ENCODE measurements at places on chromosomes 12 and 14.

DNA sequence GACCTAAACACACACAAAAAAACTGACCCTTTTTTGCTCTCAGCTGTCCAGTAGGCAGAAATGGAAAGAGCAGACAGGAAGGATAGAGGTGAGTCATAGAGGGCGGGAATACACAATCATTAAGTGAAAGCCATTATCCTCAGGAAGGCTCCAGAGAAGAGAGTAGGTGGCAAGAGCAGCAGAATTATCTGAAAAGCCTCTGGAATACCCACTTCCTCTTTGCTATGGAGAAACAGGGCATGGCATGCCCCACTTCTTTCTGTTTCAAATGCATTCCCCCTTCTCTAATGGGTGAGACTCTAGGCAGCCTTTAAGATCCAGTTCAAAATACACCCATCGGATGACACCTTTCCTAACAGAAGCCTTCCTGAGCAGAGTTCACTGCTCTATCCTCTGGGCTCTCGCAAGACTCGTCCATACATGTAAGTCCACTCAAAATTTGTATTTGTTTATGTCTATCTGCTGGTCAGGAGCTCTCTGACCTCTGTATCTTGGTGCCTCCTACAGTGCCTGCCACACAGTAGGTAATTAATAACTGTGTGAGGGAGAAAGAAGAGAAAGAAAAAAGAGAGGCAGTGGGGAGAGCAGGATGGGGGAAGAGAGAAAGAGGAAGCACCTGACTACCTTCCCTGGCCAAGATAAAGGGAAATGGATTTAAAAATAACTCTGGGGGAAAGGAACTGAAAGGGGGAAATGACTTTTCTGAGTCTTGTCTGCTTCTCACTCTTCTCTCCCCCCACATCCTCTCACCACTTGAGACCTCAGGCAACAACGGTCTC, 8.5 kb downstream of the KLHL33 start:
- no peak for DNase-seq

- no peak for DNase-seq
Measured at GRCh38 chr14:32913725-32914124, 25.0 kb upstream of the NPAS3 start.

DNA sequence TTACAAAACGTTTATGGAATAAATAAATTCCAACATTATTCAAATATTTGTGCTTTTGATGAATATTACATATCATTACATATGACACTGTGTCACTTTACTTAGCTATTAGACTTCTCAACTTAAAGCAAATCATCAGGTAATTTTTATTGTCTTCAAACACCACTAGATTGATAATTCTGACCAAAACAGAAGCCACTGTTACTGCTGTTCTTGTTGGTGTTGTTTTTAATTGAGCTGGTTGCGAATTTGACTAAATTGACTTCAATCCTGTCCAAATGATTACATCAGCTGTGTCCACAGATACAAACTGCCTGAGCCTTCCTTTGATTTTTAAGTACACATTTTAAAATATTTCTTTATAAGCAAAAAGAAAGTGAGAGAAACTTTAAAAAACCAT, 29.2 kb downstream of the PRKD1 start:
- no peak for DNase-seq

DNA sequence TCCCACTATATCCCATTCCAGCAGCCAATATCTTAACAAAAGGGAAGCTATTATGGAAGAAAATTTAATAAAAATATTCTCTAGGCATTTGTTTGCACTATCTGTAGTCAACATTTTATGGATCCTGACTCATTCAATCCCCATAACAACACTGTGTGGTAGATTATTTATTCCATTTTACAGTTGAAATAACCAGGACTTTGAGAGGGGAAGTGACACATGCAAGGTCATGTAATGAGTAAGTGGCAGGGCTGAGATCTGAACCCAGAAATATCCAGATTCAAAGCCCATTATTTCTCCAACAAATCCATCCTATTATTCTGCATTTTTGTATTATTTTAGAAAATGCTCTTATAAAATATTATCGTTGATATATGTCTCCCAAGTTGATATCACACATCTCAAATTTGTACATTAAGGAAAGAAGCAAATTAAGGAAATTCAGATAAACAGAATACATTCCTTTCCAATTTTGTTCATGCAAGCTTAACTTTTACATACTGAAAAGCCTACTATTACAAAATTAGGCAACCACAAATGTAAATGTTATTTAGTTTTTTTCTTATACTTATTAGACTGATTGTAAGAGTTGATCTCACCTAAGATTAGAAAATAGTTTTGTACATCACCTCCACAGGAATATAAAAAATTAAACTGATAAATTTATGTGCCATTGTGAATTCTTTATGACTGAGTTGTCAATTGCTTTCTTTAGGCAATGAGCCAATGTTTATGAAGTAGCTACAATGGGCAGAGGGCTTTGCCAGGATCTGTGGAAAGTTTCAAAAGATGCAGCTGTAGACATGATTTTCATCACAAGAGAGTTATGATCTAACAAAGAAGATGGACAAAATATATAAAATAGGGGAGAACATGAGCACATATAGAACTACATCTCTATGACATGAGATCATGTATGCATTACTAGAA, 55.1 kb upstream of the E2F7 start:
- no peak for DNase-seq

- no peak for DNase-seq
Measured at GRCh38 chr12:128789356-128789929, 34.3 kb downstream of the SLC15A4 start.

DNA sequence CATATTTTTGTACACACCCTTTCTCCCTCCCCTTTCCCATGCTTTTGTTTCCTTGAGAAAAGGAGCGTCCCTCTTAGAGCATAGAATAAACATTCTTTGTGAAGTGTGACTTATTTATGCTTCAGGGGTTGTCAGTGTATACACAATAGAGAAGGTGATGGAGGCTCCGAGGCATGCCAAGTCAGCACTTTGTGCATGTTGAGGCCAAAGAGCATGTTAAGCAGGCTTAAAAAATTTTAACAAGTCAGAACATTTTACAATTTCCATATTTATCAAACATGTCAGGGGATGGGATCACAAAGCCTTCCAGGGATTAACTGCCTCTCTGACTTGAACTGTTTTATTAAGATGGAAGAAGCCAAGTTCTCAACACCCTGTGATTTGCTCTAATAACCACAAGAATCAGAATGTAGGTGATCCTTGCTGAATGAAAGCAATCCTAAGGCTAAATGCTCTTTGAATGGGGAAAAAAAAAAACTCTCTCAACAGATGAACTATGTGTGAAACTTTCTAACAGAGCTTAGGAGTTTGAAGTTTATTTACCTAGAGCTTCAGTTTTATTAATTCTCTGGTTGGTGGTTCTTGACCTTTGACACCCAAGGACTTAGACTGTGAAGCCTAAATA, 223.1 kb downstream of the RAD51B start:
- DNase-seq, result no peak

GRCh38 chr14:58133739-58134138, 18.3 kb downstream of the ARMH4 start:
- no peak for DNase-seq

DNA sequence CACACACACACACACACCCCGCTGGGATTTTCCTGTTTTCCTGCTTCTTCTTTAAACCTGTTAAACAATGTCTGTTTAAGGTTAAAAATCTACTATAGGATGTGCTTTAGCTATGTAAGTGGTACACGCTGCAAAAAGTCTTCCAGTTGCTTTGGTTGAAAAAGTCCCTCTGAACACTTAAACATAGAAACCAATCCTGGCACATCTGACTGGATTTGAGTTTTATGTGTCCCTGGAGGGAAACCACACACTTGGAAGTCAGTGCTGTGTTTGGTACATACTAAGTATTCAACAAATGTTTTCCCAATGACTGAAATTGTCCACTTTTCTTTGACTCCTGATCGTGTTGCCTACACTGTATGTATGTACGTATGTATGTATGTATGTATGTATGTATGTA, 22.0 kb downstream of the CFL2 start:
- DNase-seq, result no peak

- no peak for DNase-seq
Measured at GRCh38 chr12:19223018-19223417, 93.5 kb downstream of the PLEKHA5 start.

- DNase-seq, result no peak
Measured at GRCh38 chr12:109912855-109913321, 12.8 kb downstream of the TCHP start.

Measured in CMK (cell line).